Colonic mucosa (tissue), 4 donors: ENCODE measurements at places on chromosomes 12 and 14. TPM values are rescaled to one million over a fixed set of nuclear protein-coding genes. Genes with fewer than 3 reads are reported as not detected.
A peak's percentile ranks its signal among the peaks of the same experiment; 100 is the strongest.

- peak; percentile 59 for DNase-seq
Observed at GRCh38 chr14:63203618-63204406, 431 bp upstream of the RHOJ start.

The KRT74 gene
- not detected for total RNA-seq

The C12orf42 gene
- not detected for total RNA-seq

- no peak for DNase-seq
Observed at GRCh38 chr12:116381744-116382685, 104.5 kb upstream of the MED13L start.

The PRR4 gene
- 1.0 TPM for total RNA-seq

The KITLG gene
- 37.1 TPM for total RNA-seq

DNA sequence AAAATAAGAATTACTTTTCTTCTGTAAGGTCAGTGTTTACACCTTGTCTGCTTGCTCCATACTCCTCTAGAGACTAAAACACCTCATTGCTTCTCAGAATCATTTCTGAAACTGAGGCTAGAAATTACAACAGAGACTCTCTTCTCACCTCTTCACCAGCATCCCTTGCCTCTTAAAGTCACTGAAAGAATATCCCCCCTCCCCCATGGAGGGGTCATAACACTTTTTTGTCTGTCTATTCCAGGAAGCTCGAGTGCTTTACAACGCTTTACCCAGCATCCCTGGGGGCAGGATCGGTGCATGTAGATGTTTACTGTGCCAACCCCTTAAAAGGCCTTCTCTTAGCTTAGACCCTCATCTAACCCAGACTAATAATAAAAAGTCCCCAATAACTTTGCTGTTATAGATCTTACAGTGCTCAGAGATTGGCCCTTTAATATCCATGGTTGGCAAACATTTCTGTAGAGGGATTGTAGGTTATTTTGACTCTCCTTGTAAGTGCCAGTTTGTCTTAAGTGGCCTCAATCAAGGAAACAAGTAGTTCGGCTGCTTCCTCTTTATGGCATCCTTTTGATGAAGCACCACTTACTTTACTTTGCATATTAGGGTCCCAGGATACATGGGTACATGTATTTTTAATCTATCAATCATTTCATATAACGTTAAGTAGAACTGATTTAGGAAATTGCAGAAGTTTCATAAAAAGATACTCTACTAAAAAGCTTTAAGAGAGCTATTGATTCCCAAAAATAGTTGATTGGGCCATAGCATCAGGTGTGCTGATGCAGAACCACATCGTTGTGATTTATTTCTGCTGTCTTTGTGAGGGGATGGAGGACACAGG lies 29.3 kb downstream of the PRKCH start:
- no peak for DNase-seq

DNA sequence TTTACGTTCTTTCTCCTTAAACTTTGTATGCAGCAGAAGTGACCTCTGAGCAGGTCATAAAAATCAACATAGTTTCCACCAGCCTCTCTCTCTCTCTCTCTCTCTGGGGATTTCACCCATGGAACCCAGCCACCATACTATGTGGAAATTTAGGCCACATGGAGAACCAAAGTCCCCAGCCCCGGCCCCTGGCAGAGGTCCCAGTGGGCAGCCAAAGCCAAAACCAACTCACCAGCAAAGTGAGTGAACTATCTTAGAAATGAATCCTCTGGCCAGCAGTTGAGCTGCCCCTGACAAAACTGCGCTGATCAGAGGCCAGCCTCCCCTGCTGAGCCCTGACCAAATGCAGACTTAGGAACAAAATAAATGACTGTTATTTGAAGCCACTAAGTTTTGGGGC lies 9.2 kb downstream of the DUSP6 start:
- no peak for DNase-seq

The GLIPR1L1 gene
- not detected for total RNA-seq

- no peak for DNase-seq
Observed at GRCh38 chr14:68921049-68921448, 58.1 kb downstream of the ACTN1 start.

The TBK1 gene
- total RNA-seq, result 21.0 TPM
